ENCODE measurements at places on chromosomes 16 and 17.
A peak's percentile ranks its signal among the peaks of the same experiment; 100 is the strongest.

DNA sequence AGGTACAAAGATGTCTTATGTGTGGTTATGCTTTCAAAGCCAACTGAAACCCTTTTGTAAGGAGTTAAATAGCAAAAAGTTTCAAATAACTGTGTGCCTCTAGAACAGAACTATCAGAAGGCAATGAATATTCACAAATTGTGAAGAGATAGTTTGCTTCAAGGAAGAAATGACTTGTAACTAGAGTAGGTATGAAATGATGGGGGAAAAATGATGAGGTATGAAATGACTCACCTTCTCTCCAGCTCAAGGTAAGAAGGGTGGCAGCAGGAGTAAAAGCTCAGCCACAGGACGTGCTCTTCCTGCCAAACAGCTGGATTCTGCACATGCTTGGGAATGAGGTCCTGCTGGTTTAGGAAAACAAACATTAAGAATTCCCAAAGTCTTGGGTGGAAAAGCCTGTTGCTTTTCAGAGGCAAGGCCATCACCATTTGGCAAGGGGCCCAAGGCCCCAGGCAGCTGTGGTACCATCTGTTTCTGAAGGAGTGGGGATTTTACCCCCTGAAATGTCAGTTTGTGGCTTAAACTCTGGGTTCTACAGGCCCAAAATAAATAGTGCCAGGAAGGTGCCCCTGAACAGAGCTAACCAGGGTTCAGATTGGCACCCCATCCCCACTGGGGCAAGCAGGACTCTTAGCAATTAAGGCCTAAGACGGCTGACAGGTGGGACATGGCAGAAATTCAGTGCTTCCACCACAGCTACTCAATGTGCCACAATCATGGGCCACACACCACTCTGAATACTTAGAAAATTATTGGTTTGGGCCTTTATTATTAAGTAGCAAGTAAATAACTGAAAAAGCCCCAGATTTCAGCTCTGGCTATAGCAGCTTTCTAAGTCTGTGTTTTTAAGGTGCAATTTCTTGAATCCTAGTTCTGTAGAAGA, 13.3 kb downstream of the HERPUD1 start:
- DNase-seq: peak; percentile 50

DNA sequence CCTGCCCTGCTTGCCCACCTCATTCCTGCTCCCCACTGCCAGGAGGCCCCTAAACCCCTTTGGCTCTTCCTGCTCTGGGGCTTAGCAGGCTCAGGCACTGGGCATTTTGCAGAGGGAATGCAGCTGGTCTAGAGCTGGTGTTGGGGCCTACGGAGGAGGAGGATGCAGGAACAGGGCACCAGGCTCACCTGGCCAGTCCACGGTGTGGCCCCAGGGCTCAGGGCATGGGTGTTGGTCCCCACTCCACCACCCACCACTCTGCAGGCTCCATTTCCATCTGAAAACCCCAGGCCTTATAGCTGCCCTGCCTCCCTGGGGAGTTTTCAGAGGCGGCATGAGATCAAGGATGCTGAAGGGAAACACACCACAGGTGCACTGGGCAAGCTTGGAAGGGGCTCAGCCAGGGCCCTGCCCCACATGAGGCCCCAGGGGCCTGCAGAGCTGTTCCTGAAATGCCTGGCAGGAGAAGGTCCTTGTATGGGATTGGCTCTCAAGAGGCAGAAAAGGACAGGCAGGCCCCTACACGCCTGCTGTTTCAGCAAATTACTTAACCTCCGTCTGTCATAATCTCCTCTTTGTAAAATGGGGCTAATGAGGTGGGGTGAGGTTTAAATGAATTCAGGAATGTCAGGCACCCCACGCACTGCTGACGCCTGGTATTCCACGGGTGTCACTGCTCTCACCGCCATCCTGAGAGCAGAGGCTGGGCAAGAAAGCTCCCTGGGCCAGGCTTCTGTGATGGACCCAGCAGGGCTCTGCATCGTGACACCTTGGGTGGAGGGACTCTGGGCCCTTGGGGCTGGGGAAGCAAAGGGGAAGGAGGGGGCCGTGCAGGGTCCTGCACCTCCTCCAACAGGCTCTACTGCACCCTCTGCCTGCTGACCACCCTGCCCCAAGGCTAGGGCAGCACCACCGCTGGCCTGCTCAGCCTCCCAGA, 9.3 kb downstream of the SLC47A2 start:
- DNase-seq: peak; percentile 82

DNA sequence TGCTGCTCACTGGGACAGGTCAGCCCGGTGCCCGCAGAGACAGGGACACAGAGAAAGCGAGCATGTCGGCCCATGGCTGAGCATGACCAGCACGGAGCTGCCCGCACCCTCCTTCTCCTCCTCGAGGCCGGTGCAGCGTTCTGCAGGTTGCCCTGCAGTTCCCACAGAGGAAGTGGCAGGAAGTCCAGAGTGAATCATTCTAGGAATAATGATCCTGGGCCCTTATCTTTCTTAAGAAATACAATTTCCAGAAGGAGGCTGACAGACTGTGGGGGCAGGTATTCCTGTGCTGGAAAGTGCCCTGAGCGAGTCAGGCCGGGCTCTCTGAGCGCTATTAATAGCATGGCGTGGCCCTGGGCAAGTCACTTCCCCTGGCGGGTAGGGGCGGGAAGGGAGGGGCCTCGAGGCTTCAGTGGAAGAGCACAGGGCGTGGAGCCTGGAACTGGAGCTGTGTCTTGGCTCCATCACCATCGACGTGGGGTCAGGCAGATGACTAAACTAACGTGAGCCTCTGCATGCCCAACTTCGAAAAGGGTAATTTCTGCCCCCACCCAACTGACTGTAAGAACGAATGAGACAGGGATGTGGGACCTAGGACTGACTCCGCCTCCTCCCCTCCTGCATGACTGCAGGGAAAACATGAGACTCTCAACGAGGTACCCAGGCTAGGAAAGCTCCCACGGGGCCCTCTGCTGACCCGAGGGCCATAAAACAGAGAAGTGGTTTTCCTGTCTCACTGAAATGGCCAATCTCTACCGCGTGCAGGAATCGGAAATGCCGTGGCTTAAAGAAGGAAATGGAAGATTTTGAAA, 9.8 kb downstream of the TMEM204 start:
- peak; percentile 84 for DNase-seq

DNA sequence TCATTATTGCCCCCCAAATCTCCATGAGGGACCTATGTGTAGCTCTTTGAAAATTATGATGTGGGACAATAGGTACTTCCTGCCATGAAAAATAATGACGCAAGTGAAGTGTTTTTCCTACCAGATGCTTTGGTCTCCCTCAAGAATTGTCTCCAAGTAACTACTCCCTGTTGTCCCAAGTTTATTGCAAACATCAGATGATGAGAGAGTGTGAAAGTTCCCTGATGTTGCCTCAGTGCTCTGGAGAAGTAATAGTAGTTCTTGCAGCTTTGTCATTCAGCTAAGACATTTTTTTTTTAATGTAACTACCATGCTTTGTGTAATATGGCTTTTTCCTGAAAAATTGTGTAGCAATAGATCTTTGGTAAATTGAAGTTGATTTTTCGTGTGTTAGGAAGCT, 20.1 kb downstream of the LPCAT2 start:
- DNase-seq: no peak

- DNase-seq: no peak
These were observed 87.0 kb downstream of the ABCC1 start for GRCh38 chr16:16036359-16036792.

- no peak for DNase-seq
These were observed 1686.8 kb downstream of the TP53TG3F start for GRCh38 chr16:35146031-35146710.

DNA sequence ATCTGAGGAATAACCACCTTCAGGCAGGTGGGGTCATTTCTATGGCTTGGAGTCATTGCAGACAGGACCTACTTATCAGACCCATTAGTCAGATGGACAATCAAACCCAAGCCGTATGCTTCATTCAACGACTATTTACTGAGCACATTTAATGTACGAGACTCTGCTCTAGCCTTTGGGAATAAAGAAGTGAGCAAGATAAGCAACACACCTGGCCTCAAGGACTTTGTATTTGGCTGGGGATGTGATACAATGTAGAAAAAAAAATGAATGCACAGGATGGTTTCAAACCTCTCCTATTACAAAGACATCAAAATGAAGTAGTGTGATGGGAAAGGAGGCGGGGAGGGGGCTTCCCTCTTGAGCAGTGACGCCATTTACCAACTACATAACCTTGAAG, 311.7 kb downstream of the PMP22 start:
- no peak for DNase-seq

DNA sequence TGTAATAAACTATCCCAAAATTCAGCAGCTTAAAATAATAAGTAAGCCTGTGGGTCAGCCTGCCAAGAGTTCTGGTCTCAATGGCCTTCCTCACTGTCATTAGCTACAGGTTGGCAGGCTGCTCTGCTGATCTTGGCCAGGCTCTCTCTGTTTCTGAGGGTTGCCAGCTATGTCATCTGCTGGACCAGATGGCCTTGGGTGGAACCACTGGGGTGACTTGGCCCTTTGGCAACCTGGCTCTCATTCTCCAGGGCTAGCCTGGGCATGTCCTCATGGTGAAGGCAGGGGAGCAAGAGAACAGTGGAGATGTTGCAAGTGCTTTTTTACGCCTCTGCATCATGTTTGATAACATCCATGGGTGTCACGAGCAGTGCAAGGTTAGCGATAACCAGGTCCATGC, 13.9 kb downstream of the ITGAM start:
- peak; percentile 80 for DNase-seq

- no peak for DNase-seq
These were observed 37.2 kb downstream of the WIPI1 start for GRCh38 chr17:68420065-68420464.

- DNase-seq: peak; percentile 22
These were observed 6.0 kb upstream of the TNFRSF13B start for GRCh38 chr17:16977932-16978331.

DNA sequence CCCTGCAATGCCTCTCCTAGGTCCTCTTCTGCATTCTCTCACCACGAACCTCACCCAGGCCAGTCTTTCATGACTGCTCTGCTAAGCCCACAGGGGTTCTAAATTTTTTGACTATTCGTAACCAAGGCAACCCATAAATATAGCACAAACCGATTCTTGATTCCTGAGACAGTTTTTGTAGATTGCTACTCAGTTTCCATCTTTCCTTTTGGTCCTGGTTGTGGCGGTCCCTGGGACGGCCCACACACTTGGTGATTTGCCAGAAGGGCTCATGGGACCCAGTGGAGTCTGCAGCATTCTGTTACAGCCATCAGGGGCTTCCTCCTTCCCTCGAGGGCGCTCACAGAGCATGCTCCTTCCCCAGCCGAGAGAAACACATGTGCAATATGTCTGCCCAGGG, 23.4 kb upstream of the MGAT5B start:
- no peak for DNase-seq

- no peak for DNase-seq
These were observed 19.2 kb downstream of the SGF29 start for GRCh38 chr16:28572696-28573510.

GRCh38 chr16:27534256-27534655, 15.5 kb downstream of the GTF3C1 start:
- no peak for DNase-seq

DNA sequence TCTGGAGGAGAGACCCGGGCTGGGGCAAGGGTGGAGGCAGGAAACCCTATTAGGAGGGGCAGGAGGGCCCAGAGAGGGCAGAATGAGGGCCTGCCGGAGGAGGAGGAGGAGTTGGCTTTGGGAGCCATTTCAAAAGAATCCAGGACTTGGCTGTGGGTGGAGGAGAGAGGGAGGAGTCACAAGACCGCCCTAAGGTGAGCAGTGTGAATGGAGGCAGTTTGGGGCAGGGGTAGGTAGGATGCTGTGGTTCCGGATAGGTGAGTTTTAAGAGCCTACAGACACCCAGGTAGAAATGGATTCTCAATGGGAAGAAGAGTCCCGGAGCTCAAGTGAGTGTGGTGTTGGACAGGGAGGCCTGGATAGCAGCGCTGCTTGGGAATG, 80.3 kb downstream of the ARHGAP23 start:
- DNase-seq: peak; percentile 6

DNA sequence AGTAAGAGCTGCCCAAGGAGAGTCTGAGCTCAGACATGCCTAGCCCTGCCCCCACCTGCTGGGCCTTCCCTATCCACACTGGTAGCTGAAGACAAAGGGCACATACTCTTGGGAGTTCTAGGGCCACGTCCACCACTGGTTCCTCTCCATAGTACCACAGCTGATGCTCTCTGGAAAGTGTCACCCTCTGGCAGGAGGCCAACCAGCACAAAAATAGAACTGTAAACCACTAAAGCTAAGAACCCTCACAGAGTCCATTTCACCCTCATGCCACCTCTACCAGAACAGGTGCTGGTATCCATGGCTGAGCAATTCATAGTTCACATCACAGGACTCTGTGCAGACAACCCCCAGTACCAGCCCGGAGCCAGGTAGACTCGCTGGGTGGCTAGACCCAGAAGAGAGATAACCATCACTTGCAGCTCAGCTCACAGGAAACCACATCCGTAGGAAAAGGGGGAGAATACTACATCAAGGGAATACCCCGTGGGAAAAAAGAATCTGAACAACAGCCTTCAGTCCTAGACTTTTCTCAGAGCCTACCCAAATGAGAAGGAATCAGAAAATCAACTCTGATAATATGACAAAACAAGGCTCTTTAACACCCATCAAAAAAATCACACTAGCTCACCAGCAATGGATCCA, 115.3 kb downstream of the CEP112 start:
- DNase-seq: no peak

GRCh38 chr17:38616361-38616760, 10.6 kb upstream of the SRCIN1 start:
- no peak for DNase-seq

- DNase-seq: no peak
These were observed 44.3 kb downstream of the RGS9 start for GRCh38 chr17:65181237-65182061.

- no peak for DNase-seq
These were observed 3.1 kb downstream of the GLG1 start for GRCh38 chr16:74603848-74604247.

GRCh38 chr16:53626161-53626560, 77.5 kb downstream of the RPGRIP1L start:
- DNase-seq: no peak

DNA sequence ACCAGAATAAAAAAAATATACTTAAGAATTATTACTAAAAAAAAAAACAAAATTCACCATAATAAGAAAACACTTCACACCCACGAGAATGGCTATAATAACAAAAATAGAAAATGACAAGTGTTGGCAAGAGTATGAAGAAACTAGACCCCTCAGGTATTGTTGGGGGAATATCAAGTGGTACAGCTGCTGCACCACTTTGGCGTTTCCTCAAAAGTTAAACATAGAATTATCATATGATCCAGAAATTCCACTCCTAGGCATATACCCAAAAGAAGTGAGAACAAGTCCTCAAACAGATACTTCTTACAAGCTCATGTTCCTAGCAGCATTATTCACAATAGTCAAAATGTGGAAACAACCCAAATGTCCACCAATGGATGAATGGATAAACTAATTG, 26.3 kb downstream of the AMFR start:
- no peak for DNase-seq

GRCh38 chr16:84294531-84295142, at the start of gene WFDC1:
Gene WFDC1, plus strand, starts transcription at chr16:84294878. Its CDS starts 94 bp downstream, at chr16:84294972.
- DNase-seq: no peak
